ENCODE measurements at places on chromosomes 11 and 22.

GRCh38 chr11:13818325-13818724 lies 144.2 kb upstream of the SPON1 start:
- DNase-seq, result no peak

- peak; percentile 84 for DNase-seq
Observed at GRCh38 chr11:86620891-86621521, 51.4 kb downstream of the ME3 start.

DNA sequence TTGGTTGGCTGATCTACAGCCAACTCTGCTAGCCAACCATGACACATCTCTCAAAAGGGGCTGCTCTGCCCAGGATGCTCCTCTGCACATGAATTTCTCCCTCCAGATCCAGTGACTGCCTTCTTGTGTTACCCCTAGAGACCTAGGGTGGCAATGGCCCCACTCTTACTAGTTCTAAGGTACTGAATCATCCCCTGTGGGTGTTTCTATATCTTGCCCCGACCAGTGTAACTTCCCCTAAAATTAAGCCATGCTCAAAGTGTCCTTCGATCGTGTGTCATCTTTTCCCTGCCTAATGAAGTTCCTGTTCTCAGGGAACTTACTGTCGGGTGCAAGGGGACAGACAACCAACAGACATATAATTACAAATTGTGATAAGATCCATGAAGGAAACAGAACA lies 113.3 kb downstream of the FAM76B start:
- no peak for DNase-seq

GRCh38 chr11:105183426-105183825 lies 43.9 kb upstream of the CARD18 start:
- no peak for DNase-seq

GRCh38 chr11:3855808-3856491 lies 486 bp downstream of the STIM1 start:
- DNase-seq, result no peak

DNA sequence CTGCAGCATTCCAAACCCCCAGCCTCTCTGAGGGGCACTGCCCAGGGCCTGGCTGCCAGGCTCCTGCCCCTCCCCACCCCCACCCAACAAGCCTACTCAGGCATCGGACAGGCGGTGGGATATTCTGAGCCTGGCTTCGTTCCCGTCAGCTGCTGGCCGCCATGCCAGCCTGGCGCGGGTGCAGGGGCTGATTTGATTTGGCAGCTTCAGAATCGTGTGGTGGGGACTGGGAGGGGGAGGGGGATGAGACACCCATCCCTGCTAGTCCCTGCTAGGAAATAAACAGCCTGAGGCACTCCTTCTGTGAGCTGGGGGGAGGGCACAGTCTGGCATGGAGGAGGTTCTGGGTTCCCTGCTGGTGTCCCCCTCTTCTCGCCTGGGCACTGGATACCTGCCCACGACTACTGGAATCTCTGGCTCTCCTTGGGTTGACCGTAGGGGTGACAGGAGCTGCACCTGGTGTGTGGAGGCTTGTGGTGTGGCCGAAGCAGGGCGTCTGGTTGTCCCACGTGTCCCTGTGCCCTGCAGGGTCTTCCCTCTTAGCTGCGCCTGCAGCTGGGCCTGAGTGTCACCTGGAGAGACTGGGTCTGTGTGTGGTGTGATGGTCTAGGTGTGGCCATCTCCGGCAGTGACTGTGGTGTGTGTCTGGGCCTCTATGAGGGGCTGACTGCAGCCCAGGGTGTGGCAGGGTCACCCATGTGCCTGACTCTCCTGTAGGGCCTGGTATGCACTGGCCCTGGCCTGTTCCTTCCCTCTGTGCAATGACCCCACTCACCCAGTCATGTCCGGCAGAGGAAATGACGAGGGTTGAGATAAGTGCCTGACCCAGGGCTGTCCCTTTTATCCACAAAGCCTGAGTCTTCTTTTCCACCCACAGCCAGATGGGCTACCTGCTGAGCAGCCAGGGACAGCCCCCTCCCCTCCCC lies 42.2 kb downstream of the PDE2A start:
- DNase-seq, result peak; percentile 22

- no peak for DNase-seq
Observed at GRCh38 chr11:5317292-5317691, 6.8 kb downstream of the OR51B2 start.

All from cardiac fibroblast (primary cell).